Retina (tissue), 1 donor: ENCODE measurements at places on chromosomes 4 and X.

DNA sequence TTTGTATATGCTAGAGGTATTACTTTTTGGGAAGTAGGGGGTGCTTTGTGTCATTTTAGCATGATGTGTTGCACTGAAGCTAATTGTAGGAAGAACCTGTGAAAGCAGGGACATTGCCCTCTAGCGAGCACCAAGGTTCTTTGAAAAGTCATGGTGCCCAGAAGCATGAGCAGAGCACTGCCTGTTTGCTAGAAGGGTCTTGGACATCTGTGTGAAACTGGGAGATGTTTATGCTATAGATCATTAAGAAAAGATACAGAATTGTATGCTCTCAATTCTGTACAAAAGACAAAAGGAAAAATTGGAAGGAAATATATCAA, 14.7 kb downstream of the GRPR start:
- no peak for DNase-seq

- no peak for DNase-seq
Observed at GRCh38 chr4:57314636-57315035, 204.5 kb upstream of the IGFBP7 start.

DNA sequence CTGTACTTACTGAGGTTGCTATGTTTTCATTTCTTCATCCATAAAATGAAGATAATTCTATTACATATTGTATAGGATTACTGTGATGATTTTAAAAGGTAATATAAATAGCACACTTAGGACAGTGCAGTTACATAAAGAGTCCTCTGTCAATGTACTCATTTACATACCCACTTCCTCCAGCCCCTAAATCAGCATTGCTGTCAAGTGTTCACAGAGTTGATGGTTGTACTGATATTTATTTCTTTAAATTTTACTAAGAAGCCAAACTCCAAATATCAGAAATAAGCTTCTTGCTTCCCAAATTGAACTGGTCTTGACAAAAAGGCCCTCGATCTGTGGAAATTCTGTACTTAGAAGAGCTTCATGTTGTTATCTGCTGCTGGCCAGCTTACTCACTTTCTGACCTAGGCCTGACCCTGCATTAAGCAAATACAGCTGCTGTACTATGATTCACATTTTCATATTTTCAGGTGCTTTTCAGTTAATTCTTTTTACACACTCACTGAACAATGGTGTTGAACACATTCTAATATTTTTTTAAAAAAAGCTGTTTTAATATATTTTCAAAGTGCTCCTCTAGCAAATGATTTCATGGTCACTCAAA, 259.6 kb downstream of the UNC5C start:
- DNase-seq = no peak

GRCh38 chr4:147809211-147809610, 77.3 kb downstream of the ARHGAP10 start:
- no peak for DNase-seq

GRCh38 chr4:120466429-120466828, 399.8 kb upstream of the MAD2L1 start:
- peak; percentile 20 for DNase-seq

DNA sequence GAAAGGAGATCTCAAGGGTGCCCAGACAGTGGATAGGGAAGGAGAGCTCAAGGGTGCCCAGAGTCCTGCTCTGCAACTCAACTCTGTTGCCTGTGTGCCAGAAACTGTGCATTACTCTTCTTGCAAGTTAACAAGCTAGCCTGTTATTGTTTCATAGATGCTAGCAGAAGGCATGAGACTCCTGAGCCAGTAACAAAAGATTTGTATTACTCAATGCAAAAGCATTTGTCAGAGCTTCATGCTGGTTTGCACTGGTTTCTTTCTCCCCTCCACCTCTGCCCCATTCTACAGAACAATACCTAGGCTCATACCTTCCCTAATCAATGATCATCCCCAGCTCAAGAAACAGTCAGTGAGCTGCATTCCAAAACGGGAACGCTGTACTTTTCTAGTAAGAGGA, 124.5 kb upstream of the NEIL3 start:
- no peak for DNase-seq
